Aorta (tissue), 5 donors: ENCODE measurements at places on chromosomes 1 and 21. TPM values are rescaled to one million over a fixed set of nuclear protein-coding genes. Genes with fewer than 3 reads are reported as not detected.

GRCh38 chr21:43697758-43698643 is 20.9 kb upstream of the PDXK start:
- no peaks in the 10 kb centered on the region for H3K27me3 ChIP-seq
- no peaks in the 10 kb centered on the region for H3K36me3 ChIP-seq
- no peak for DNase-seq
- H3K4me1 ChIP-seq = no peaks in the 10 kb centered on the region
- H3K4me3 ChIP-seq = no peak overlapping the region

GRCh38 chr21:28731700-28732321 is 260.9 kb downstream of the LTN1 start:
- no peak for DNase-seq
- no peaks in the 10 kb centered on the region for H3K36me3 ChIP-seq
- no peaks in the 10 kb centered on the region for H3K27me3 ChIP-seq
- no peak overlapping the region for H3K27ac ChIP-seq
- no peaks in the 10 kb centered on the region for H3K4me1 ChIP-seq

DNA sequence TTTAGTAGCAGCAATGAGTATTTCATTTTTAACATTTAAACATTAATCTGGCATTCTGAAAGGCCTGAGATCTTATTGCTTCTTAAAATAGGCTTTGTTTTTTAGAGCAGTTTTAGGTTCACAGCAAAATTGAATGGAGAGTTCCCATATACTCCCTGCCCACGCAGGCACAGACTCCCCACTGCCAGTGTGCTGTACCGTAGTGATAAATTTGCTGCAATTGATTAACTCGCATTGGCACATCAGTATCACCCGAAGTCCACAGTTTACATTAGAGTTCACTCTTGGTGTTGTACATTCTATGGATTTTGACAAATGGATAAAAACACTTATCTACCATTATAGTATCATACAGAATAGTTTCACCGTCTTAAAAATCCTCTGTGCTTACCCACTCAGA is 71.8 kb upstream of the ERRFI1 start:
- H3K4me3 ChIP-seq = no peak overlapping the region
- H3K36me3 ChIP-seq = no peaks in the 10 kb centered on the region
- peak overlapping the region; percentile 94 for H3K27ac ChIP-seq

SHISA4 gene
- total RNA-seq = 30.6 TPM

DNA sequence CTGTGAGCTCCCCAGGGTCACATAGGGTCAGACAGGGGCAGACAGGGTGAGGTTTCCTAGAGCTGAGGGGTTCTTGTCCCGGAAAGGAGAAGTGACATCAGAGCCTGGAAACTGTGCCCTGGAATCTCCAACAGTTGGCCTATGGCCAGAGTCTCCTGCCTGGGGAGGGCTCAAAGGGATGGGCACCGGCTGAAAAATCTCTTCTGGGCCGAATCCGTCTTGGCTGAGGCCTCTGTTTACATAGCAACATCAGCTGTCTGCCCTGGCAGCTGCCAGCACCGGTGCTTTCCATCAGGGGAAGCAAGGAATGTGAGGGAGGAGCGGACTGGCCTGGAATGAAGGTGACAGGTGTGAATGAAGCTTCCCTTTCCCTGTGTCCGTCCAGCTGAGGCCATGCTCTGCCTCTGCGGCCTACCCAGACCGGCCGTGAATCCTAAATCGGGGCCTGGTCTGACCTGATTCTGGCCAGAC is 30.7 kb downstream of the VASH2 start:
- H3K4me3 ChIP-seq = no peak overlapping the region
- no peaks in the 10 kb centered on the region for H3K4me1 ChIP-seq
- DNase-seq = no peak
- H3K36me3 ChIP-seq = no peaks in the 10 kb centered on the region
- no peaks in the 10 kb centered on the region for H3K27me3 ChIP-seq
- no peak overlapping the region for H3K27ac ChIP-seq

DNA sequence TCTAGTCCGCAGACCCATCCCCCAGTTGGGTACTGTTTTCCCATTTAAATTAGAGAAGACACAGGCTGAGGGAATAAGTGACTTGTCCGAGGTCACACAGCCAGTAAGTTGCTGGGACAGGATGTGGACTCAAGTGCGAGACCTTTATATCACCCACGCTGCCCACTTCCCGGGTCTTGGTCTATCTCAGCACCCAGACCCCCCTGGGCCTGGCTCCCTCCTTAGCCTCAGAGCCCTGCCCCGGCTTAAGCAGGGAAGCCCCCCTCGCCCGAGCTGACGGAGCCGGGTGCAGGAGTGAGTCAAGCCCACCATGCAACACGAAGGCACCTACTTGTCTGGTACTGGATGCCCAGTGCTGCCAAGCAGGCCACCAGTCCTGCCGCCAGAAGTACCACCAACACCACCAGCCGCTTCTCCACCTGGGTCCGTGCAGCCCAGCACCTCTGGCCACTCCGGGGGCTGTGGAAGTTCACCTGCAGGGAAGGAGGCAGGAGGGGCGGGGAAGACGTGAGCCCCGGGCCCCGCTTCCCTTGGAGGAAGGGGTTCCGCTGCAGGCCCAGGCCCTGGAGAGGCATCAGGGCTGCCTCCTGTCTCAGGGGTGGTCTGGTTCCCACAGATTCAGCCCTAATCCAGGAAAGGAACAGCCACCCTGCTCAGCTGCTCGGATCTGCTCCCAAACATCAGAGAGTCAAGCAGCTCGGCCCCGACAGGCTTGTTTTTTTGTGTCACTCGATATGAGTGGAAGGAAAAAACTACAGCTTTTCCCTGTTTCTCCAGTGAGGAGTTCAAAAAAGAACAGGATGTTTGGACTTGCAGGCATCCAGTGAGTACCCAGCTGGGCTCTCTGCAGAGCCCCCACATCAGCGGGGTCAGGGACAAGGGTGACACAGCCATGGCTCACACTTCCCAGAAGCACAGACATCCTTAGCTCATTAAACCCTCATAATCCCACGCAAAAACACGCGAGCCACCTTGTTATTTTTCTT is 11.1 kb downstream of the ECE1 start:
- no peaks in the 10 kb centered on the region for H3K27me3 ChIP-seq
- no peaks in the 10 kb centered on the region for H3K36me3 ChIP-seq
- H3K4me1 ChIP-seq = peaks cover 2% of the 10 kb centered on the region
- H3K27ac ChIP-seq = peak overlapping the region; percentile 36

- no peaks in the 10 kb centered on the region for H3K4me1 ChIP-seq
- no peak for DNase-seq
- no peak overlapping the region for H3K4me3 ChIP-seq
- no peak overlapping the region for H3K27ac ChIP-seq
- H3K27me3 ChIP-seq = no peaks in the 10 kb centered on the region
These were observed 70.5 kb upstream of the CSF1 start for GRCh38 chr1:109840011-109840629.

PROK1 gene
- total RNA-seq = 0.26 TPM

GRCh38 chr21:33493756-33494155 is 2.2 kb upstream of the DNAJC28 start:
- no peak for DNase-seq
- no peaks in the 10 kb centered on the region for H3K27me3 ChIP-seq
- H3K4me1 ChIP-seq = no peaks in the 10 kb centered on the region
- peaks cover under 1% of the 10 kb centered on the region for H3K36me3 ChIP-seq
- H3K27ac ChIP-seq = no peak overlapping the region
- no peak overlapping the region for H3K4me3 ChIP-seq

LEMD1 gene
- total RNA-seq = not detected

GRCh38 chr21:44708213-44708865 is 3.0 kb downstream of the TSPEAR start:
- no peaks in the 10 kb centered on the region for H3K36me3 ChIP-seq
- peak; percentile 45 for DNase-seq
- no peaks in the 10 kb centered on the region for H3K4me1 ChIP-seq
- H3K27me3 ChIP-seq = no peaks in the 10 kb centered on the region

DNA sequence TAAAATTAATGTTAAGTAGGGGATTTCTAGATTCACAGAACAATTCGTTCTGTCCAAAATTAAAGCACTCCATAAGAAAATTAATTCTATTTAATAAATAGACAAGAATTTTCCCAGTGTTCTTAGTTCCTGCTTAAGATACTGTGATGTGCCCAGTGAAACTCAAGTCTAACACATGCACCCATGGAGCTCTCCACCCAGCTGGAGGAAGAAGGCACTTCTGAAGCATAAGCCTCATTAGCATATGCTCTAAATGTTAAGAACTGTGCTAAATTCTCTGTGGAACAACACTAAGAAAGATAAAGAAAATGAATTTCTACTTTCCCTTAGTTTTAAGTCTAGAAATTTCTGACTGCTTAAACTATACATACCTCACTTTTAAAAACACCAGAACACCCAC is 71.2 kb downstream of the TTLL7 start:
- H3K27ac ChIP-seq = no peak overlapping the region
- H3K27me3 ChIP-seq = no peaks in the 10 kb centered on the region
- no peak for DNase-seq
- H3K4me1 ChIP-seq = peaks cover 3% of the 10 kb centered on the region
- no peak overlapping the region for H3K4me3 ChIP-seq

DNA sequence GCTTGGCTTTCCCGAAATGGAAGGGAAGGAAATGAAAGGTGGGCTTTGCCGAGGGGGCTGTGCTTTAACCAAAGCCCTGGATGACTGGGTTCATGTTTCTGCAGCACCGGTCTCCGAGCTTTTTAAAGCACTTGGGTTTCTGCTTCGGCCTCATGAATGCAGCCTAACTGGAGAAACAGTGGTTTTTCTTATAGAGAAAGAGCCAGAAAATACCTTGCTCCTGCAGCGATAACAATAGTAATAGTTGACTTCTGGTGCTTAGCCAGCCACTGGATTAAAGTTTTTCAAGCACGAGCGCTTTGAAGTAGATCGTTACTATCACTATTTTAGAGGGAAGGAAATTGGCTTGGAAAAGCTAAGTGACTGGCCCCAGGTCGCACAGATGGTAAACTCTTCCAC is 500 bp upstream of the DOCK7 start:
- peaks cover 4% of the 10 kb centered on the region for H3K4me1 ChIP-seq
- H3K27me3 ChIP-seq = no peaks in the 10 kb centered on the region
- no peak for DNase-seq
- peak overlapping the region; percentile 94 for H3K4me3 ChIP-seq

GRCh38 chr21:44892536-44893277 is 19.2 kb upstream of the PTTG1IP start:
- H3K27me3 ChIP-seq = no peaks in the 10 kb centered on the region
- no peak overlapping the region for H3K4me3 ChIP-seq
- no peak overlapping the region for H3K27ac ChIP-seq

IFI44 gene
- 52.7 TPM for total RNA-seq

CFHR1 gene
- total RNA-seq = 1.7 TPM

- DNase-seq = no peak
- no peak overlapping the region for H3K4me3 ChIP-seq
- no peak overlapping the region for H3K27ac ChIP-seq
- no peaks in the 10 kb centered on the region for H3K4me1 ChIP-seq
- no peaks in the 10 kb centered on the region for H3K27me3 ChIP-seq
These were observed 38.7 kb downstream of the FAAH start for GRCh38 chr1:46432781-46433327.

- H3K4me1 ChIP-seq = no peaks in the 10 kb centered on the region
- H3K27ac ChIP-seq = no peak overlapping the region
- no peaks in the 10 kb centered on the region for H3K36me3 ChIP-seq
- H3K27me3 ChIP-seq = no peaks in the 10 kb centered on the region
- no peak for DNase-seq
- no peak overlapping the region for H3K4me3 ChIP-seq
These were observed 27.4 kb upstream of the GJA9 start for GRCh38 chr1:38908821-38909220.

DNA sequence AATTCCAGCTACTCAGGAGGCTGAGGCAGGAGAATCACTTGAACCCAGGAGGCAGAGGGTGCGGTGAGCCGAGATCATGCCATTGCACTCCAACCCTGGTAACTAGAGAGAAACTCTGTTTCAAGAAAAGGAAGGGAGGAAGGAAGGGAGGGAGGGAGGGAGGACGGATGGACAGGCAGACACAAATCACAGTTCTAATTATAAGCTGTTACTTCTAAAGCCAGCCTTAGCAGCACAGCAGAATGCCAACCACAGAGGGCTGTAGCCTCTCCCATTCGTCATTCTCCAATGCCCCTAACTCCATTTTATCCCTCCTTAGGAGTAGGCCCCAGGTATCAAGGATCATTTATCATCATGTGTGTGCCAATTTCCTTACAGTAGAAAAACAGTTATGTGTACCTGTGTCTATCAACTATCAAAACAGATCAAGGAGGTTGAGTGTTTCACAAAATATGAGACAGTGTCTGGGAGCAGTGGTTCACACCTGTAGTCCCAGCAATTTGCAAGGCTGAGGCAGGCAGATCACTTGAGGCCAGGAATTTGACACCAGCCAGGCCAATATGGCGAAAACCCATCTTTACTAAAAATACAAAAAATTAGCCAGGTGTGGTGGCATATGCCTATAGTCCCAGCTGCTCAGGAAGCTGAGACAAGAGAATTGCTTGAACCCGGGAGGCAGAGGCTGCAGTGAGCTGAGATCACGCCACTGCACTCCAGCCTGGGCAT is 19.1 kb downstream of the USP48 start:
- no peak for DNase-seq
- no peak overlapping the region for H3K27ac ChIP-seq
- peaks cover 3% of the 10 kb centered on the region for H3K4me1 ChIP-seq
- H3K27me3 ChIP-seq = no peaks in the 10 kb centered on the region
- no peak overlapping the region for H3K4me3 ChIP-seq
- no peaks in the 10 kb centered on the region for H3K36me3 ChIP-seq

GRCh38 chr1:44015206-44015605 is 16.1 kb downstream of the SLC6A9 start:
- H3K27me3 ChIP-seq = no peaks in the 10 kb centered on the region
- H3K27ac ChIP-seq = peak overlapping the region; percentile 8
- DNase-seq = peak; percentile 80
- no peak overlapping the region for H3K4me3 ChIP-seq
- no peaks in the 10 kb centered on the region for H3K4me1 ChIP-seq
- H3K36me3 ChIP-seq = no peaks in the 10 kb centered on the region

OPN3 gene
- 5.8 TPM for total RNA-seq

- peaks cover 2% of the 10 kb centered on the region for H3K27me3 ChIP-seq
- H3K4me1 ChIP-seq = no peaks in the 10 kb centered on the region
- no peak overlapping the region for H3K4me3 ChIP-seq
- no peak overlapping the region for H3K27ac ChIP-seq
- H3K36me3 ChIP-seq = no peaks in the 10 kb centered on the region
- no peak for DNase-seq
These were observed 96.5 kb upstream of the BTG3 start for GRCh38 chr21:17709266-17709611.

DNA sequence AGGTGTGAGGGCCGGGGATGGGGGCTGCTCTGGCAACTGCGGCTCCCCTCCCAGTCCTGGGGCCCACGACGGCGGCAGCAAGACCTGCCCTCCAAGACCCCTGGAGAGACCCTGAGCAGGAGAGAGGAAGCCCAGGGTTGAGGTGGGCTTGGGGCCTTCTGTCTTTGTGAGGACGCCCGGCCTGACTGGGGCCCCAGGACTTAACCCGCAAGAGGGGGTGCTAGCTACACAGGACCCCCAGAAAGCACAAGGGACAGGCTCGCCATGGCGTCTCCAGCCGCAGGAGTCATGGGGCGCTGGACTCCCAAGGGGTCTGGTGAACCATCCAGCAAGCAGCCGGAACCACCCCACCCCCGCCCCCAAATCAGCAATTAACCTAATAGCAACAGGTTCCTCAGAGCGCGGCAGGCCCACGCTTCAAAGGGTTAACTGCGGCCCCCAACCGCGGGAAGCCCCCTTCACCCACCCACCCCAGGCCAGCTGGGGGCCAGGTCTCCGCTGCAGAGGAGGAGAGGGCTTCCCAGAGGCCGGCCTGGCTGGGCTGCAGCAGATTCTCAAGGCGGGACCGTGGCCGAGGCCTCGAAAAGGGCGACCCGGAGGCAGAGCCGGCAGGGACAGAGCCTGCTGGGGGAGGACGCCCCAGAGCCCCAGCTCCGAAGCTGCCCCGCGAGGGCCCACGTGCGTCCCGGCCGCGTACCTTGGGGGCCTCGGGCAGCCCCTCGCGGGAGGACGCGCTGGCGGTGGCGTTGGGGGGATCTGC is 525 bp downstream of the C1QTNF12 start:
- H3K4me1 ChIP-seq = no peaks in the 10 kb centered on the region
- H3K27ac ChIP-seq = no peak overlapping the region
- H3K4me3 ChIP-seq = no peak overlapping the region
- H3K27me3 ChIP-seq = no peaks in the 10 kb centered on the region
- no peaks in the 10 kb centered on the region for H3K36me3 ChIP-seq
